ENCODE measurements at places on chromosomes 12 and 14.

- H3K27ac ChIP-seq: no peak overlapping the region
- H3K4me3 ChIP-seq: no peak overlapping the region
- DNase-seq: no peak
- H3K36me3 ChIP-seq: no peaks in the 10 kb centered on the region
These were observed 74.2 kb downstream of the RCOR1 start for GRCh38 chr14:102666635-102667034.

- no peaks in the 10 kb centered on the region for H3K4me1 ChIP-seq
- H3K4me3 ChIP-seq: no peak overlapping the region
- DNase-seq: no peak
- no peaks in the 10 kb centered on the region for H3K27me3 ChIP-seq
- no peak overlapping the region for H3K27ac ChIP-seq
These were observed 277.3 kb downstream of the VRK1 start for GRCh38 chr14:97074456-97074855.

- H3K27me3 ChIP-seq: no peaks in the 10 kb centered on the region
- H3K4me3 ChIP-seq: no peak overlapping the region
- no peak overlapping the region for H3K27ac ChIP-seq
- peaks cover 17% of the 10 kb centered on the region for H3K4me1 ChIP-seq
- peaks cover 24% of the 10 kb centered on the region for H3K36me3 ChIP-seq
- DNase-seq: no peak
These were observed 69.1 kb downstream of the C12orf75 start for GRCh38 chr12:105399428-105400081.

DNA sequence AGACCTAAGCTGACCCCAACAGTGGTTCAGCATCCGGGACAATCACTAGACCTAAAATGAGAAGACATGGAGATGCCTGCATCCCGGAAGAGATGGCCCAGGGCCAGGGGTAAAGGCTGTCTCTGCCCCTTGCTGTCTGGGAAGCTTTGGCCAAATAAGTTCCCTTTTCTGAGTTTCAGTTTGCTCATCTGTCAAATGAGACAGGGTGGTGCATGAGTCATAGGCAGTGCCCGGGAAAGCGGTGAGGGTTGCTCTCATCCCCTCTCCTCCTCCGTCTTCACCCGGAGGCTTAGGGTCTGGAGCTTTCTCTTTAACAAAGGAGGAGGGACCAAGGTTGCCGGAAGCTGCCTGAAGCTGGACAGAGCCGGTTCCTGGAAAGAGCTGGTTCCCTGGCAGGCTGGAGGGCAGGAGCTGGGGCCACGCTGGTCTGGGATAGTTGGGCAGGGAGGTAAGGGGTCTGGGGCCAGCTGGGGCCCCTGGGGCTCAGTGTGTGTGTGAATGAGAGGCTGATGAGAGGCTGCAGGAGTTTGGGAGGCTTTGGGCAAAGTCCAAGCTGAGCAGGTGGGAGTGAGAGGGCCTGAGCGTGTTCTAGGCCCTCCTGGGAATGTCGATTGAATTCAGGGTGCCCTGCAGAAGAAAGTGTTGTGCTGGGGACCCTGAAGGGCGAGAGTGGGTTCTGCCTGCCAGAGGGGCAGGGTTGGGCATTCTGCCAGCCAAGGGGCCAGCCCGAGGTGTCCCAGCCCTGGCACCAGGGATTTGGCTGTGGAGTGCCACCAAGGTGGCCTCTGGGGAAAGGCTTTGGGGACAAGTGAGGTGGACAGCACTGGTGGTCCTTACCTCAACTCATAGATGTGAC is at the start of gene SDSL:
TSS of gene SDSL (plus strand) at position 351 of the 856 bp plus-strand sequence. CDS start 5,603 bp downstream, outside the sequence.
- H3K36me3 ChIP-seq: no peaks in the 10 kb centered on the region
- peak within 1 kb of the TSS; percentile 100 for H3K27ac ChIP-seq
- peak within 1 kb of the TSS; percentile 97 for H3K4me3 ChIP-seq
- peaks cover 17% of the 10 kb centered on the region for H3K4me1 ChIP-seq

Measured in osteocyte (in vitro differentiated cells).